Urinary bladder (tissue), 4 donors: ENCODE measurements at places on chromosomes 7 and 10. TPM values are rescaled to one million over a fixed set of nuclear protein-coding genes. Genes with fewer than 3 reads are reported as not detected.
A peak's percentile ranks its signal among the peaks of the same experiment; 100 is the strongest.

- DNase-seq, result no peak
These were observed 738 bp downstream of the VPS26A start for GRCh38 chr10:69124563-69125268.

DNA sequence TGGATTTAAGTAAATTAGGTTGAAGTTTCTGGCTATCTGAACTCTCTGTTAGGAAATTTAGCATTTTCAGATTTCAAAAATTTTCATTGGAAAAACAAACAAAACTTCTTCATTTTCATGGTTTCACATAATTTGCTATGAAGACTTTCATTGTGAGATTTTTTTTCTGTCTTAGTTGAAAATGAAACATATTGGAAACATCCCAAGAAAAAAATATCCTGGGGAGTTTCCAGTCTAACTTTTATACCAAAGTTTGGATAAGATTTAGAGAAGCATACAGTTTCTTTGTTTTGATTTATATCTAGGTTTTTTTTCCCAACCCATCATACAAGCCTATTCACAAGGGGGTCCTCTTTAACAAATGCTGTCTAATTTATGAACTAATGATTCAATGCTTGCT is 300.5 kb upstream of the SEMA3A start:
- no peak for DNase-seq

DNA sequence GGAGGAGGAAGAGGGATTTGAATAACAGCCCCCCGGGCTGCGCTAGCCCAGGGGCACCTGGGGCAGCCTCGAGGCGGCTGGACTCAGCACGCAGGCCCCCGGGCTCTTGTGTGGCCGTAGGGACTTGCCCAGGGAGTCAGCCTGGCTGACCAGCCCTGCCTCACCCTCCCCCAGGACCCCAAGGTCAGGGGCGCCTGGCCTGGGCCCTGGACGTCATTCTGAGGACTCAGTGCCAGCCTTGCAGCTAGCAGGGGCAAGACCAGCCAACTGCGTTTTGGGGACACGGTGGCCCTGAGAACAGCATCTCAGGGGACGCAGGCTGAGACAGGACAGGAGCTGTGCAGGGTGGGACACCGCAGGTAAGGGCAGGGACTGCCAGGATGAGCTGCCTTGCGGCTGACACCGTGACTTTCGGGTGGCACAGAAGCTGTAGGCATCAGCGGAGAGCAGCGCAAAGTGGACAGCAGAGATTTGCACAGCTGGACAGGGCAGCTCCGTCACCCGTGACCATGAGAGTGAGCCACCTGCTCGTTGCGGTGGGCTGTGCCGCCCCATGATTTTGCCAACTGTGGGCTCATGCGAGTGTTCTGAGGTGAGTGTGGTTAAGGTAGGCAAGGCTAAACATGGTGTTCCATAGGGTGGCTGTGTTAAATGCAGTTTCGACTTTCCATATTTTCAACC is 48.1 kb upstream of the UBE3C start:
- DNase-seq, result no peak

DNA sequence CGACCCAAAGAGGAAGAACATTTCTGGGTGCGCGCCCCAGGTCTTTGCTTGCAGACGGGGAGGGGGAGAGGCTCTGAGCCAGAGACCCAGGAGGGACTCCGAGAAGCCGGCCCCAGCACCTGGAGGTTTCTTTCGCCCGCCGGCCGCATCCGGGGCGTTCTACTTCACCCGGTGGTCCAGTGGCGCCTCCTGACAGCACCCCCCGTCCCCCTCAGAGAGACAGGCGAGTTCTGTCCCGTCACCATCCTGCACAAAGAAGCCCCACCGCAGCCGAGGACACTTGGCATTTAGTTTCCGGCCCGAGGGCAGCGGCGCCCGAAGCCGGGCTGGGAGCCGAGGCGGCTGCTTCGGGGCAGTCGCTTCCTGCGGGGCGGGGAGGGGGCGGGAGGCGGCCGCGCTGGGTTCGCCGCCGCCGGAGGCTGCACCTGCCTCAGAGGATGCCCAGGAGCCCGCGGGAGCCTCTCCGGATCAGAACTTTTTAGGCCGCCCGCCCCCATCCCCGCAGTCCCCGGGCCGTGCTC is at the start of gene TMEM178B:
Gene TMEM178B (plus strand): TSS at position 424 of the 521 bp plus-strand sequence.
- no peak for DNase-seq

GRCh38 chr10:125994601-125995000 is 98.2 kb downstream of the FANK1 start:
- DNase-seq, result no peak

DNA sequence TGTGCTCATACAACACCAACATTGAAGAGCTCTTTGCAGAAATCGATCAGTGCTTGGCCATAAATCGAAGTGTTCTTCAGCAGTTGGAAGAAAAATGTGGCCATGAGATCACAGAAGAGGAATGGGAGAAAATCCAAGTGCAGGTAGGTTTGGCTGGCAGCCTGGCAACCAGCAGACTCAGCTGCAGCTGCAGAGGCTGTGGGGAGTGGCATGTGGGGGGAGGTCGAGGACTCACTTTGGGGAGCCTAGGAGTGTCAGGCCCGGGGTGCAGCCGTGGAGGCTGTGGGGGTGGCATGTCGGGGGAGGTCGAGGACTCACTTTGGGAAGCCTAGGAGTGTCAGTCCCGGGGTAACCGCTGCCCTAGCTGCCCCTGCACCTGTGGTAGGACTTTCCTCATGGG is 35.1 kb downstream of the RNF32 start:
- DNase-seq, result no peak

DNA sequence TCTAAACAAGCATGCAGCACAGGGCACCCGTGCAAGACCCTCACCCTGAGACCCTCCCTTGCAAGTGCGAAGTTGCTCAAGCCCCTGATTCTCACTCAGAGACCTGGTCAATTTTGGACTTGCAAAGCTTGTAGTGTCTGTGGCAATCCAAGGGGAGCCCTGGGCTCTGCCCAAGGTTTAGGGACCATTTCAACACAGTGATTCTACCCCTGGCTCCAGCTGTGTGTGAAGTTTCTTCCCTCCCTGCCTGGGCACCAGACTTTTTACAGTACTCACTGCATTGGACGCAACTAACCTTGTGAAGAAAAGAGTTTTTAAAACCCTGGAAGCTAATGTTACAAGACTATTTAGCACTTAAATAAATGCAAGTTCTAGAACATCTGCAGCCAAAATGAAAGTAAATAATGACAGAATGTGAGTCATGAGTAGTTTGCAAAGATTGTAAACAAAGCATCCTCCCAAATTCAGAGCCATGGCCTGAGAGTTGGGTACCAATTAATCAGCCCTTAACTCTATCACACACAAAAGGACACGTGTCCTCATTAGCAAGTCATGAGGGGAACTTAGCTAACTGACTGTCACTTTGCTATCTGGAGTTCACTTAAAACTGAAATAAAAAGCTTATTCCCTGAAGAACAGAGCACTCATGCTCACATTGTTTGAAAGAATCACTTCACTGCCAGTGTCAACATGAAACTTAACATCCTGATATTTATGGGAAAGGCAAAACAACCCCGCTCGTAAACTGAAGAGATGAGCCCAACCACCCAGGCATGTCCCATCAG is 48.1 kb downstream of the RGS10 start:
- no peak for DNase-seq

GRCh38 chr10:86344714-86345161 is 21.9 kb downstream of the GRID1 start:
- DNase-seq, result no peak

Gene DNAJC2
- polyA plus RNA-seq, result 16.7 TPM

DNA sequence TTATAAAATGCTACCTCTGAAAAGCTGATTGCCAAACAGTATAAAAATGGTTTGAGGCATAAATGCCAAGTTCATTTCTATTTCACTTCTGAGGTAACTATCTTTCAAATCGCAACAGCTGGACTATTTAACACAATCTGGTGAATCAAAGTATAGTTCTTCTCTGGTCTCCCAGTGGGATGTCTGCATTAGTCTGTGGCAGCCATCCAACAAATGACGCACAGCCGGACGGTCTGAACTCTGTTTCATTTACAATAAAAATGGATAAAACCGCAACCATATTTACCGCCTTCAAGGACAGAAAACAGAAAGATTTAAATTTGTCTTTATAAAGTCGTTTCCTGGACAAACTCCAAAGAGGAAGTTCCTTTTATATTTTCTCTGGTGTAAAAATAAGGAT is 41.9 kb downstream of the ENO4 start:
- DNase-seq, result peak; percentile 81

GRCh38 chr10:60352105-60352504 is 37.6 kb downstream of the ANK3 start:
- no peak for DNase-seq

DNA sequence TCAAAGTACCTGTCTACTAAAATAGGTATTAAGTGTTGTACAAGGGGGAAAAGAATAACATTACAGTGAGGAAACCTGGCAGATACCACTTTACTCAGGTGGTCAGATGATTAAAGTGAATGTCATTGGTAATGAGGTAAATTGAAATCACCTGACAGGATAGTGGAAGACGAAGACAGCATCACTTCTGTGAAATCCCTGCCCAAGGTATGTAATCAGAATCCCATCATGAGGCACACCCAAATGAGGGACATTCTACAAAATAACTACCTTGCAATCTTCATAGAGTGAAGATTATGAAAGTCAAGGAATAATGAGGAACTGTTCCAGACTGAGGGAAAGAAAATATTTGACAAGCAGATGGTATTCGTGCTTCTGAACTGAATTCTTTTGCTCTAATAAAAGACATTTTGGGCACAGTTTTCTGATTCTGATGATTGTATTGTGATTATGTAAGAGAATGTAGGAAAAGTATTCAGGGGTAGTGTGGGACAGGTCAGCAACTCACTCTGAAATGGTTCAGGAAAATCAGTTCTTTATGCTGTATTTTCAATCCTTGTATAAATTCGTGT is 33.3 kb upstream of the ARMS2 start:
- DNase-seq, result no peak

GRCh38 chr7:31023877-31024276 is 28.2 kb upstream of the ADCYAP1R1 start:
- DNase-seq, result no peak

DNA sequence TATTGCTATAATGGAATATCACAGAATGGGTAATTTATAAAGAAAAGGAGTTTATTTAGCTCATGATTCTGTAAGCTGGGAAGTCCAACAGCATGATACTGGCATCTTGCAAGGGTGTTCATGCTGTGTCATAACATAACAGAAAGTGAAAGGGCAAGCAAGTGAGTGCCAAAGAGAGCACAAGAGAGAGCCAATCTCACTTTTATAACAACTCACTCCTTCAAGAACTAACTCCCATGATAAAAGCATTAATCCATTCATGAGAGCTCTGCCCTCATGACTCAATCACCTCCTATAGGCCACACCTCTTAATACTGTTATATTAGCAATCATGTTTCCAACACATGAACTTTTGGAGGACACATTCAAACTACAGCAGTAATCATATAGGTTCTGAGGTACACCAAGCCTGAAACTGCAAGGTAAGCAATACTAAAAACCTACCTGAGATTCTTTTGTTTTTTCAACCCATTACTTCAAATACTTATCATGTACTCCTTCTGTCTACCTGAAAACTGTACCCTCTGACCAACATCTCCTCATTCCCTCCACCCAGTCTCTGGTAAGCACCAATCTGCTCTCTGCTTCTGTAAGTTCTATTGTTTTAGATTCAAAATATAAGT is 219.7 kb downstream of the MTERF1 start:
- DNase-seq, result no peak

- DNase-seq, result no peak
These were observed 1672.9 kb downstream of the REEP3 start for GRCh38 chr10:65194126-65194525.

DNA sequence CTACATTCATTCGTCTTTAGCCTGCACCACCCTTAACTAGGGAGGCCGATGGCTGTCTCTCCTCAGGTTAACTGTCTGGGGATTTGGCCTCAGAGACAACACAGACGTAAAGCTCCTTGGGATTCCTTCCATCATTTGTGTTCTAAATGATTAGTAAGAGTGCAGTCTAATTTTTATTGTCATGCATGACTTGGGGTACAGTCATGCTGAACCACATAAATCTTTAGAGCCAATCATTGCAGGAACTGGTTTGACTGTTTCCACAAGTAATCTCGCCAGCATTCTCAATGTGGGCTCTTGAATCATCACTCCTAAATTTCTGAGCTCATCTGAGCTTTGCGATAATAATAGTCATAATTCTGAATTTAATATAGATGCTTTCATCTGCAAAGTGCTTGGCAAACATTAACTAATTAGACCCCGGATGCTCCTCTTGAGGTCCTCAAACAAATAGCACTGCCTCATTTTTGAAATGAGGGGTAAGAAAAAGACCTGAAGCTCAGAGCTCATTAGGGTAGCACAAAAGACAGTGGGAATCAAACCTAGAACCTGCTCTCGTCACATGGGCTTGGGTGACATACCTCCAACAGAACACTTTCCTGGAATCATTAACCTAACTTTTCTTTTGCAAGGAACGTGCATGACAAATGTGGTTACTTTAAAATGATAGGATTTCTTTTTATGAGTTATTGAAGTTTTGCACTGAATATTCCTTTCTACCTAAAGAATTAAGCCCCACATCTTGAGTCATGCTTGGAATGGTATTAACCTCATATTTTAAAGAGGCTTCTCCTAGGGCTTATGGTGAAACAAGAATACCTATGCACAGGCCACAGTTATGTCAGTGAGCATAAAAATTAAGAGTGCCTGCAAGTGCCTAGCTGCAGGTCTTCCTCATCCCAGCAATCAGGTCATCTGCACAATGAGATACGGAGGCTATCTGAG is 118.9 kb upstream of the NRP1 start:
- no peak for DNase-seq

GRCh38 chr7:144445590-144445989 is 42.1 kb upstream of the NOBOX start:
- DNase-seq, result no peak

GRCh38 chr10:21891439-21891838 is 112.1 kb downstream of the DNAJC1 start:
- DNase-seq, result no peak

Gene IKZF1
- 3.5 TPM for polyA plus RNA-seq

Gene MOGAT3
- not detected for polyA plus RNA-seq

GRCh38 chr10:48518986-48519385 is 85.9 kb downstream of the ARHGAP22 start:
- no peak for DNase-seq

Gene FAM25C
- not detected for polyA plus RNA-seq

GRCh38 chr7:82241356-82241755 is 202.2 kb downstream of the CACNA2D1 start:
- no peak for DNase-seq

Gene ZNF735
- polyA plus RNA-seq, result not detected
